Stromal cell of bone marrow (primary cell): ENCODE measurements at places on chromosomes 12 and 14.

DNA sequence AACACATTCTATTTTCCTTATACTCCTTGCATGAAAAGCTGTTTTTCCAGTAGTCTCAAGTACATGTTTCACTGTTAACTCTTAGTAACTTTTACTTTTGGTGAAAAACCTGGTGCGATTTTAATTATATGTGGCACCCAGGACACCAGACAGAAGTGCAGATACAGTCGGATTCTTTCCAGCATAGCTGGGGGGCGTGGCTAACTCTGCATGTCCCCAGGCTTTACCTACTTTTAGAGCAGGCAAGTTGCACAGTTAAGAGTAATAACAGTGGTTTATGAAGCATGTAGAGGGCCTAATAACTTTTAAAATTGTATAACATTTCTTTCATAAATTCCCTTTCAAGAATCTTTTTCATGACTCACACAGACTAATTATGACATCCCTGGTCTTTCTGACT is 70.7 kb downstream of the HSD17B6 start:
- no peak for DNase-seq

DNA sequence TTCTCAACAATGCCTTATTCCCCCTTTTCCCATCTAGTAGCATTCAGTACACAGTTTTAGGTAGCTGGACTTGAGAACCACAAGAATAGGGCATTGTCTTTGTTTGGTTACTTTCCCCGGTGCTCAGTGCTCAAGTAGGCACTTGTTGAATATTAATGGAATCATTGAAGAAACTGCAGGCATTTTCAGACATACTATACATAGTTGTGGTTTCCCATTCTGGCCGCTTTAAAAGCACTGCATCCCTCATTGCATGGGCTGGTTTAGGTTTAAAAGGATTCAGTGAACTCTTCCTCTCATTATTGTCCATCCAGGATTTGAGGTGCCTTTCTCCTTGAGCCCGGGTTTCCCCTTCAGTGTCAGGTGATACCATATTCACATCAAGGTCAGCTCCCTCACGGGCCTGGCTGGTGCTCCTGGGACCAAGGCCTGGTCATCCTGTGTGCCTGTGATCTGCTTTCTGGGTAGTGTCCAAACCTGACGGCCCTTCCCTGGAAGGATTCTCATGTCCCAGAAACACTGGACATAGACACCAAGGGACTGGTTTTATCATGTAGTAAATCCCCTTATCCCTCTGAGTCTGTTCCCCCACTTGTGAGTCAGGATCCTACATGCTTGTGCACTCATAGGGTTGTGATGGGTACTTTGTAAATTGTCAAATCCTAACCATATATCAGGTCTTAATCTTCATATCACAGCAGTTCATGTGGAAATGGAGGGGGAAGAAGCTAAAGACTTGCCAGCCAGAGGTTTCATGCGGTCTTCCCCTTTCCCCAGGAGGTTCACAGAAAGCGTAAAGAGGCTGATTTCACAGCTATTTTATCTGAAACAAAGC is 7.4 kb downstream of the TCP11L2 start:
- DNase-seq = no peak

- no peak for DNase-seq
Measured at GRCh38 chr14:76901171-76902055, 75.2 kb downstream of the LRRC74A start.

DNA sequence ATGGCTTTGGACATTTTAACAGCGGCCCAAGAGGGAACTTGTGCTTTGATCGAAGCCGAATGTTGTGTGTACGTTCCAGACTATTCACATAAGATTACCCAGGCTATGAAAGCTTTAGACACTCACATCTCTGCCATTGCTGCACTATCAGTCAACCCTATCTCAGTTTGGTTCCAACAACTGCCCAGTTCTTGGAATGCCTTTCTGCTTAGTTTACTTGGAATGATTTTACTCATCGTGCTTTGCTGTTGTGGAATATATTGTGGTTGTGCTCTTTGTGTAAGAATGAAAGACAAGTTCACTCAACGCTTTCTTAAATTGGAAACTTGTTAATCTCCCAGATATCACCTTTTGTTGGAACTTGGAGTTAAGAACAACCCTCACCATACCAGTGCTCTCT is 498.2 kb downstream of the GLT1D1 start:
- no peak for DNase-seq

DNA sequence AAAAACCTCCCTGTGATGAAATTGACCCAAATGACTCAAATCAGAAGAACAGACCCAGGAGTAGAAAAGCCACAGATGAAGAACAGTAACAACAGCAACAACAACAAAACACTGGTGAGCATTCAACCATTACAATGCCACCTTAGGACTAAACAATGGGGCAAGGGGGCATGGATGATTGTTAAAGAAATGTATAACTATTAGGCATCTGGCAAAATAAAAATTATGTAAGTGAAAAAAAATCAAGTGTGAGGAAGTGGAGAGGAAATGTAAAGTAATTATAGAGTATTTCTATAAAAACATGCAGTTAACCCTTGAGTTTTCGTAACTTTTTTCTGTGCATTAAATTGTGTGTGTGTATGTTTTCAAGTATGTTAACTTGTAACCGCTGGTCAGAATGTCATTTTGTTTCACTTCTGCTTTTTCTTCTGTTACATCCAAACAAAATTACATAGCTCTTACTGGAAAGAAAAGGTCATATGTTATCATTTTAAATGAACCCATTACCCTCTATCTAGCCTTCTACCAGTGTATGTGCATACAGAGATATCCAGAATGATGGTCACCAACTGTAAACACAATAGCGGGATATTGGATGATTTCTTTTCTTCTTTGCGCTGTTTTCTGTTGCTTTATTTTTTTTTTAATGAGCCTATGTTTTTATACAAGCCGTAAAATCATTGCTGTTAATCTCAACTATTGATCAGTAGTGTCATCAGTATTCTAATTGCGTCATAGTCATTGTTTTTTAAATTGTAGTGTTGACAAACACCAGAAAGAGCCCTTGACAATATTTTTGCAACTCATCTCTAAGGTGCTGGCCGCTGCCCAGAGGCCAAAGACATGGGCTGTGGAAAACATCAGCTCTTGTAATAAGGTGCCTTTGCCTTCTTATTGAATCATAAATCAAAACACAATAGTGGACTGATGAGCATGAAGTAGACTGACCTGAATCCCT is 170.6 kb downstream of the CRADD start:
- DNase-seq = no peak

GRCh38 chr12:72560003-72560769 is 288.0 kb downstream of the TRHDE start:
- no peak for DNase-seq

DNA sequence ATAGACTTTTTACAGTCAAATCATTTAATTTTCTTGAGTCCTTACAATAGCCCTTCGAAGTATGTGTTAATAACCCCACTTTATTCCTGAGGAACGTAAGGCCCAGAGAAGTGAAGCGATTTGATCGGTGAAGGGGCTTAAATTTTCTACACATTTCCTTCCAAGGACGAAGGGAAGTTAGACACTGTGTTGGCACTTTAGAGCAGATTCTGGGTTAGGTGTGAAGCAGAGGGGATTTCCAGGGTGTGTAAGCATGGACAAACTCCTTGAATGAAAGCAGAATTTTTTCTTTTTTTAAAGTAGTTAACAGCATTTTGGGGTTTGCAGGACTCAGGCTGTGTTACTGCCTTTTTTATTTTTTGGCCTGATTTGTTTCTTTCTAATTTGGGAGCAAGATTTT is 38.9 kb downstream of the PRORP start:
- DNase-seq = no peak

DNA sequence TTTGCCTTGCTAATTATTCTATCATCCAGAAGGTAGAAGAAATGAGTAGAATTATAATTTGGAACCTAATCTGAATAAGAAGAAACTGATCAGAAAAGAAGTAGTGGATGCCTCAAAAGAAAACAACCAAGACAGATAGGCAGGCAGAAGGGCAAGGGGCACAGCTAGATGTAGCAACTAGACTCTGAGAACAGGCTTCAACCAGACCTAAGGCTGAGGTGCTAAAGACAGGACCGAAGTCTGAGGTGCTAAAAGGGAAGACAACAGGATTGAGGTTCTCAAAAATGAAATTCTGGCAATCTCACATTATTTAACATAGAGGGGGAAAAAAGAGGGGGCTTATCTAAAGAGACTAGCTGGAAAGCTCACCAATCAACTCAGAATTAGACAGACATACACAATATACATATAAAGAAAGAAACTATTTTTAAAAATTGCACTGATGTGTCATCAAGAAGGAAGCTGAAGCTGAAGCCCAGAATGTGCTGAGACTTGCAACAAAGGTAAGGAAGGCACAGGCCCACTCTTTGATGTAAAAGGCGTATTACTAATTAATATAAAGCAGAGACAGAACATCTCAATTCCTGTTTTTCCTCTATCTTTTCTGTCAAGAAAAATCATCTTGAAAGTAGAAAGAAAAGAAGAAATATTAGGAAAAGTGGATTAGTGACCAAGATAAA is 43.8 kb upstream of the CSRNP2 start:
- DNase-seq = no peak

GRCh38 chr14:54554401-54554800 is 12.5 kb upstream of the SAMD4A start:
- DNase-seq = no peak

DNA sequence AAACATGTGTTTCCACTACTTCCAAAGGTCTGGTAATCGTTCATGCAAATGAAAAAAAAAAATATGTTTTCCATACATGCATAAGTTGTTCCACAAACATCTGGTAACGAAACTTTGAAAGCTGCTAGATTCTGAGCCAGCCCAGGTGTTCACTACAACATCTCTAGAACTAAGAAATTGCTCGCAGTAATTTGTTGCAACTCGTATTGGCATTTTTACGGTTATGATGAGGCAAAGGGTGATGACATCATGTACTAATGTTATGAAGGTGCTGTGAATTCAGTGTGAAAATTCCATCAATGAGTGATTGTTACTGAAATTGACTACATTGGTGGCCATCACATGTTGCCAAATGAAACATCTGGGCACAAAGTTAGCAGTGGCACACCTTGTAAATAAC is 31.9 kb upstream of the CCDC91 start:
- DNase-seq = no peak

DNA sequence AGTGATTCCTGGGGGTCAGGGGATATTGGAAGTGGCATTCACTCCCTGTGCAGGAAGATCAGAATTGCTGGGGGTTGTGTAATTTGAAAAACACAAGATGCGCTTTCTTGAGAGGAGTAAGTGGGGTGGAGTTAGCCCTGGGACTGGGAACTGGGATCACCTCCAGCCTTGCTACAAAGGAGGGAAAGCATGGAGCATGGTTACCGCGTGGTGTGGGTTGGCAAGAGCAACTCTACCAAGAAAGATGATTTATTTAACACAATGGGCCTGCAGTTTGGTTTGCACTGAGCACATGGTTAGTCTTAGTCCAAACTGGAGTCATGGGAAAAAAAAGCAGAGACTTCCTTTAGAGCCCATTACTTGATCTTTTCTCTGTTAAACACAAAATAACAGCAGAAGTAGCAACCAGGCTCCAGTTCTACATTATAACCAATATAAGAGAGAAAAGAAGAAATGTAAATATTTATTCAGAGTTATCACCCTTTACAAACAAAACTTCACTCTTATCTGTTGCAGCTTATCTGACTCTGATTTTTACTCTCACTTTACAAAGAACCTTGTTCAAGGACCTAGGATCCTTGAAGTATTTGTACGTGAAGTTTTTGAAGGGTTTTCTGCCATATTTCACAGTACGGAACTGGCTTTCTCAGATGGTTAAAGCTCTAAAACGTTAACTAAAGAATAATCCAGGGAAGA is 2.1 kb upstream of the NIN start:
- no peak for DNase-seq

DNA sequence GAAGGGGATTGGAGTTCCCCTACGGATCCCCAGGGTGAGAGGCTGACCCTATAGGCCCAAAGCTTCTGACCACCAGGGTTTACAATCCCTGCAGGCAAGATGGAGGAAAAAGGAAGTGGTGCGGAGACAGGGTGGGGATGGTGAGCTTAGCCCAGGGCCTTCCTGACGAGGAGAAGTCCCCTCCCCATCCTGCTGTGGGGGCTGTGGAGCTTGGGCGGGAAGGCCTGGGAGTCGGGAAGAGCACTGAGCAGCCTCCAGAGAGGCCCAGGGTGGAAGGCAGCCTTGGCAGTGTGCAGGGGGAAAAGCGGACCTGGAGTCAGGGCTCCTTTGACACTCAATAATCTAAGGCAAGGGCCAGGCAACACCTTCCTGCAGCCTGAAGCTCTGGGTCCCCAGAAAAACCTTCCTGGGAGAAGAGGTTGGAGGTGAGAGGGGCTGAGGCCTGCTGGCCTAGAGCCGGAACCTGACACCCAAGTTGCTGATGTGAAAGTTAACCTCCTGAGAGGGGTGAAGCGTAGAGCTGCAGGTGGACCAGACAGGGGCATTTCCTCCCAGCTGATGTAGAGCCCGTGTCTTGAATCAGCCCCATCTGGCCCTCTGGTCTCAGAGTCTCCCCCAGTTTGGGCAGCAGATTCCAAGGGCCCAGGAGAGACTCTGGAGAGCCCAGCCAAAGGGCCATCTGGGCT is 6.0 kb downstream of the HDAC7 start:
- DNase-seq = no peak

GRCh38 chr12:117662220-117662619 is 300.8 kb upstream of the NOS1 start:
- no peak for DNase-seq

DNA sequence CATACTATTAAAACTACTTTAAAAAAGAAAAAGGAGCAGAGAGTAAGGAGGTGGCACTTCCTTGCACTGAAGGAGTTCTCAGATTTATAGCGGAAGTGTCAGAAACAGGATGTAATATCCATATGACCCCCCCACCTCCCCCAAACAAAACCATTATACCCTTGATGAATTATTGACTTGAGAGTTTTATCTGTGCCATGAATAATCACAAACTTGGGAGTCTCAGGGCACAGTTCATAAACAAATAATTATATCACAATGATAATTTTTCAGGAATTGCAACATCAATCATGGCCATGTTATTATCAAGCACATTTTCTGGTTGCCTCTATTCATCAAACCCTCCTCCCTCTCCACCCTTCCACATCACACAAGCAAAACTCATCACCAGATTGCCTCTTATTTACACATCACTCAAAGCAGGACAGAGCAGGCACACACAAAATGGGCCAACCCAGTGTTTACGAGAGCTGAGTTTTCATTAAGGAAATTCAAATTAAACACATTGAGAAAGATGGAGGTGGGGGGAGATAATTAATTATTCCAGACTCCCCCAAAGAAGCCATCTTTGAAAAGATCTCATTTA is 141.4 kb downstream of the EGLN3 start:
- DNase-seq = no peak
